ENCODE measurements at places on chromosomes 13 and 19.

DNA sequence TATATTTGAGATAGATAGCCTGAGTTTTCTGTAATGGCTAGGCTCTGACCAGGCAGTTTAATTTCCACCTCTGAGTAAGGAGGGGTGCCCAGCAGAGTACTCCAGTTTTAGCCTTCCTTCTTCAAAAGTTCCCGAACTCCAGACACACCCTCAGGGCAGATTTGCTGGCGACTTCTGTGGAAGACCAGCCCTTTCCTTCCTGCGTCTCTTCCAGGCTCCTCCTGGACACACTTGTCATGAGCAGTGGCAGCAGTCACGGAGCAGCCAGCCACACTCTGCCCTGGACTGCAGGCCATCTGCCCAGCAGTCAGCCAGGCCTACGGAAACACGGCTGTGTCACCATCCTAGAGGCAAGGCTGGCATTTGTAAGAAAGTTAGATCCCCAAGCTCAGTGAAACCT is 6.6 kb upstream of the FLT1 start:
- H3K27ac ChIP-seq: no peak overlapping the region
- no peaks in the 10 kb centered on the region for H3K4me1 ChIP-seq
- no peaks in the 10 kb centered on the region for H3K27me3 ChIP-seq
- no peak overlapping the region for H3K4me3 ChIP-seq
- H3K36me3 ChIP-seq: no peaks in the 10 kb centered on the region
- DNase-seq: no peak

- no peaks in the 10 kb centered on the region for H3K36me3 ChIP-seq
- no peaks in the 10 kb centered on the region for H3K27me3 ChIP-seq
- H3K4me1 ChIP-seq: no peaks in the 10 kb centered on the region
These were observed 14.9 kb downstream of the TIMM13 start for GRCh38 chr19:2412449-2412848.

GRCh38 chr13:34431827-34432581 is 510.1 kb upstream of the NBEA start:
- H3K36me3 ChIP-seq: no peaks in the 10 kb centered on the region
- H3K27ac ChIP-seq: no peak overlapping the region
- no peaks in the 10 kb centered on the region for H3K27me3 ChIP-seq
- no peaks in the 10 kb centered on the region for H3K4me1 ChIP-seq
- no peak overlapping the region for H3K4me3 ChIP-seq

DNA sequence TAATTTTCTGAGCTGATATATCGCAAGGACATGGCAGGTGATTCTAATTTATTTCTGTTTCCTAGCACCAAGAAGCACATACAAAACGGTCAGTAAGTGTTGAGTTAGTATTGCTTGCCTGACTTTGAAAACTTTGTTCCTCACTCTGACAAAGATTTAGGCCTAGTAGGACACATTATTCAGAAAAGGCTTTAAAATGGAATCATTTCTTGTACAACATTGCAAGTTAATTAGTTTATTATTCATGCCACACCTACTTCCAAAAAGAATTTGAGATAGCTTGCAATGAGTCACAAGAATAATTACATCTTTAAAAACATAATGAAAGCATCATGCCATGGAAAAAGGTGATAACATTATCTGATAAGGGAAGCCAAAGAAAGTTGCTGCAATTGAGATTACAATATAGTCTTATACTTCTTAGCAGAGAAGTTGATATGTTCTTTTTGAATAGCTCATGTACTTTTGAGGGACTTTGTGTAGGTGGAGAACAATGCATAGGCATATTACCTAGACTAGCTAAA is 474.2 kb downstream of the KLF5 start:
- DNase-seq: no peak
- H3K27ac ChIP-seq: no peak overlapping the region

GRCh38 chr19:51323481-51324166 is 12.2 kb downstream of the IGLON5 start:
- no peak overlapping the region for H3K27ac ChIP-seq
- no peaks in the 10 kb centered on the region for H3K27me3 ChIP-seq
- no peak overlapping the region for H3K4me3 ChIP-seq

GRCh38 chr13:95003019-95003813 is 290.9 kb upstream of the SOX21 start:
- H3K4me3 ChIP-seq: no peak overlapping the region
- H3K27ac ChIP-seq: no peak overlapping the region
- H3K27me3 ChIP-seq: no peaks in the 10 kb centered on the region
- DNase-seq: no peak
- no peaks in the 10 kb centered on the region for H3K4me1 ChIP-seq

DNA sequence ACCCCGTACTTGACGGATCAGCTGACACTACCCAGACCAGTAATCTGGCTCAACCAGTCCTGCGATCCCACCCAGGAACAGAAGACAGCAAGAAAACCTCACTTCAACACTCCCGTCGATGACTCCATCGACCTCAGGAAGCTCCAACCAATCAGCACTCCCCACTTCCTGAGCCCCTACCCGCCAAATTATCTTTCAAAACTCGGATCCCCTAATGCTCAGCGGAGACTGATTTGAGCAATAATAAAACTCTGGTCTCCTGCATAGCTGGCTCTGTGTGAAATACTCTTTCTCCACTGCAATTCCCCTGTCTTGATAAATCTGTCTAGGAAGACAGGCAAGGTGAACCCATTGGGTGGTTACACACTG is 1.2 kb downstream of the LSM4 start:
- peak overlapping the region; percentile 86 for H3K4me3 ChIP-seq
- peak overlapping the region; percentile 94 for H3K27ac ChIP-seq
- H3K4me1 ChIP-seq: peaks cover 51% of the 10 kb centered on the region
- no peak for DNase-seq
- no peaks in the 10 kb centered on the region for H3K27me3 ChIP-seq

GRCh38 chr19:8088752-8089663 is 36.4 kb downstream of the CCL25 start:
- DNase-seq: no peak
- H3K27ac ChIP-seq: no peak overlapping the region
- no peak overlapping the region for H3K4me3 ChIP-seq
- no peaks in the 10 kb centered on the region for H3K36me3 ChIP-seq

Data from naive thymus-derived CD4-positive, alpha-beta T cell (primary cell).